ENCODE measurements at places on chromosomes 1 and 21.

DNA sequence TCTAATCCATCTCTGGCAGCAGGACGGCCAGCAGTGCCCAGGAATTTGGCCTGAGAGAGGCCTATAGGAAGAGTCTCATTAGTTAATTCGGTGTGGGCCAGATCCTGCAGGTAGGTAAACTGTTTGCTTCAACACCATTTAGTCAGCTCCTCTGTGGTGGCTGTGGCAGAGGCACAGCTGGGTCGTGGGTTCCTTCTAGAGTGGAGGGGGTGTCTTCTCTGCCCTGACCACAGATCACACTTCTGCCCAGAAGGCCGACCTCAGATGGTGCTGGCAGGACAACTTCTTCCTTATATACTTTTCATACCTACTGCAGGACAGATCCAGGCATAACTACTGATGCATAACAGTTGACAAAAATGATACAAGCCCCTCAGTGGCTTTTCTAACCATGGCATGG, 281.4 kb downstream of the RPS6KC1 start:
- DNase-seq, result no peak

- DNase-seq, result no peak
Measured at GRCh38 chr1:214312530-214313051, 31.6 kb downstream of the SMYD2 start.

- DNase-seq, result peak; percentile 84
Measured at GRCh38 chr1:219324629-219325367, 151.1 kb downstream of the LYPLAL1 start.

DNA sequence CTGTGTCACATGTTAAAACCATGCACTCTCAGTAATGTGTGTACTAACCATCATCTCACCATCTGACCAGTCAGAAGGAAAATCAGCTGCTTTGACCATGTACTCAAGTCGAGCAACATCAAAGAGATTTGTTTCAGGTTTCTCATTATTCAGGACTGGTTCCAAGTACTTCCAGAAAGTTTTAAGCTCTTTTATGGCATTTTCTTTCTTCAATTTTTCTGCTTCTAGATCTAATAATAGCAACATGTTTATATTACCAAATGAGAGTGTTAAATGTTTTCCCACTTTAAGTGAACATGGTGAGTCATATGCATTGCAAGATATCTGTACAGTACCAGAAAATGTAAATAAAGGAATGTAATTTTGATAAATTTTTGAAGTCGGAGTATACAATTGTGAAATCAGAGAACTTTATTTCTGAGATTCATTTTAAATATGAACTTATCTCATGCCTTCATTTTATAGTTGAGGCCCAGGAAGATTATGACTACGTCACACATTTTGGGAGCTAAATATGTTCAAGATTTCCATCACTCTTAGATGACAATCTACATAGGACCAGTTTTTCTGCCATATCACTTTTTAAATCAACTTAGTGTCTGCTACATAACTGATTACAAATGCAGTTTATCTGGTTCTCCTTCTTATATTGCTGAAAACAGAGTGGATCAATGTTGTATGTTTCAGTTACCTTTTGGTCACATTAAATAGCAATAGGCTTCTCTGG, 87.2 kb downstream of the SPAG17 start:
- peak; percentile 68 for DNase-seq

- no peak for DNase-seq
Measured at GRCh38 chr1:24048205-24048869, 63.6 kb downstream of the MYOM3 start.

DNA sequence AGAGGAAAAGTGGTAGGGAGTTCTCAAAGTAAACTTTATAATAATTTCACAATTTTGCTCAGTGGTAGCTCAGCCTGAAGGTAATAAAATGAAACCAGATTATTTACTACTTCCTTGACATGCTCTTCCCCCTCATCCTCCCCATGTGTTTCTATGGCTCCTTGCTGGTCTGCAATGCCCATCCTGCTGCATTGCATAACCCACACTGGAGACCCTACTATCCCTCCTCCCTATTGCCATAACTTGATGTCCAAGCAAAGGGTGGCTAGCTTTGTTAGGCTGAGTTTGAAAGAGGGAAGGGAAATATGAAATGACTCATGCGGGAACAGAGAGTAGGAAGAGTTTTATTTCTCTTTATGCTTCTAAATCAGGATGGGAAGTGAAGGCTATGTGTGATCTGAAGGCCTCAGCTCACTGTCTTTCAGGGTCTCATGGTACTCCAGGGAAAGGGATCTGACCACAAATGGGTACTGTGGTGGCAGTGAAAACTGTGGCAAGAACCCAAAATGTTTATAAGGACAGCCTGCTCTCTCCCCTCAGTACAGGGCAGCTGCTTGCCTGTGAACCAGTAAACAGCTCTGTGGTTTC, 36.4 kb upstream of the HSD17B7 start:
- DNase-seq, result no peak
